ENCODE measurements at places on chromosomes 2 and 18.

DNA sequence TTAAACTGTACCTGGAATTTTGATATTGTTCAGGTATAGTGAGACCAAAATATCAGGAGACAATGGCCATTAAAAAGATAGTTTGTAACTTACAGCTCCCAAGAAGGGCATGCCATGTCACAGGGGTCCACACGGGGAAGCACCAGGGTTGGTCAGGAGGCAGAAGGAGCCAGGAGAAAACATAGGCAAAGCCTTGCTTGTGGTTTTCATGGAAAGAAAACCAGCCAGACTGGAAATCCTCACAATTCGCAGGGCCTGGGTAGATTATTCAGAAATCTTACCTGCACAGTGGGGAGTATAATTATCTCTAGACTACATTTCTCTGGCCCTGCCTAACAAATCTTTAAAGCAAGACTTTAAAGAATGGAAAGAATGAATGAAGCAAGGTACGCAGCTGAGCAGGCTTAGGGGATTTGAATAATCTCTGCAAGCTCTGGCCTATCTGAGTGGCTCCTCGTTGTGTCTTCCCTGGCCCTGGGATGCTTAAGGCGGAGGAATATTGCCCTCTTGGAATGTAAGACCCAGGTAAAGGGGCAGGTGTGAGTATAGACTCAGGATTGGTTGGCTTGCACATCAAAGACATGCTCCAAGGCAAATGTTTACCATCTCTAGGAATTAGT, 66.9 kb upstream of the CDC42EP3 start:
- no peak for DNase-seq

- no peak for DNase-seq
Measured at GRCh38 chr18:62531078-62531477, 8.3 kb downstream of the ZCCHC2 start.

DNA sequence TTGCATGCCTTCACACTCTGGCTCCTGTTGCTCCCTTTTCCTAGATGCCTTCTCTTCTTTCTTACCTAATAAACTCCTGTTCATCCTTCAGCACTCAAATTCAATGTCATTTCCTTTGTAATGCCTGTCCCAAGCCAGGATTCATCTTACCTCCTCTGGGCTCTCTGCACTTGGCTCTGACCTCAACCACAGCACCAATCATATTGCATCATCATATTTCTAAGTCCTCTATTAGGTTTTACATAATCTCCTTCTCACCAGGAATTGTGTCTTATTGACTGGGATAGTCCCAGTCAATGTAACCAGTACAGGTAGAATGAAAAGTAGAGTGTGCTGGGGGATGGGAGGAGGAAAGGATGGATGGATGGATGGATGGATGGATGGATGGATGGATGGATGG, 187.1 kb downstream of the NRP2 start:
- DNase-seq = no peak

DNA sequence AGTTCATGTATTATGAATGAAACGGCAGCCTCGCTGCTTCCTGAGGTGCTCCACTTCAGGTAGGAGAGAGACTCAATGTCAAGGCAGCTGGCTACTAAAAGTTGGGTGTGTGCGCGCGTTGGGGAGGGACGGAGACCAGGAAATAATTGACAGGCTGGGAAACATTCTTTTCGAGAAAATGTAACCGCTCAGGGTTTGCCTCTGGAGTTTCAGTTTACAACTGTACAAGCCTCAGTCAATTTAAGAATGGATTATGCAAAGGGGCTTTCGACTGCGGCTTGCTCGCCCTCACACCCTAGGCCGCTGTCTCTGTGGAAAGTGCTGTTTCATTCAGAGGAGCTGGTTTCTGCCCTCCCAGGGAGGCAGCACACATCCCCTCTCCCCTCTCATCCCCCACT, 4.4 kb upstream of the SPRED2 start:
- DNase-seq = no peak

GRCh38 chr18:55786651-55787272, 198.8 kb upstream of the TCF4 start:
- DNase-seq = no peak

GRCh38 chr2:134142341-134142738, 111.5 kb upstream of the MGAT5 start:
- DNase-seq = no peak

- no peak for DNase-seq
Measured at GRCh38 chr2:204655101-204655500, 109.8 kb downstream of the PARD3B start.

GRCh38 chr2:99106913-99107312, 34.6 kb upstream of the C2orf15 start:
- DNase-seq = no peak

- DNase-seq = no peak
Measured at GRCh38 chr2:210593166-210593565, 36.8 kb downstream of the CPS1 start.

DNA sequence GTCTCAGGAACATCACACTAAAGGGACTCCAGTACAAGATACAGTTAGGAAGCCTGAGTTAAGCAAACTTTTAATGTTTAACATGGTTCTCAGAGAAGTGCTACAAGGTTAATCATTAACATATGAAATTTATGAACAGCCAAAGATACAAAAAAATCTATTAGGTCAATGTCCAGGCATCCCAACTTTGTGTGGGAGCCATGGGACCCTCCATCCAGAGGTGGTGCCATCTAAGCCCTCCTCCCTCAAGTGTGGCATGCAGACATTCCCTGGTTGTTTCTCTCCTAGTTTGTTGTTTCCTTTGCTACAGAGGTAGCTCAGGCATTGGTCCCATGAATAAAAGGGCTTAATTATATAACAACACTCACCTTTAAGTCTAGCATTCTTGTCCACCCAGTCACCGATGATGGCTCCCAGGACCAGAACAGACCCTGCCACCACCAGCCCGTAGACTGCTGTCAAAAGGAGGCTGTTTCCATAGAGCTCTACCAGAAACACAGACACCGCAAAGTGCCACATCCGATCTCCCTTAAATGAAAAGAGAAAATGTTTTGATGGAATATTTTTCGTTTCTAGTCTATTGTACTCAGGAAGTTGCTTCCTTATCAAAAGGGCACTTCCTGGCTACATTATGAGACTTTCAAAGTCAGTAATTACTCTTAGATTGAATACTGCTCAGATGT, 5.7 kb downstream of the SLC40A1 start:
- no peak for DNase-seq

GRCh38 chr2:101408925-101409324, 21.6 kb upstream of the CREG2 start:
- DNase-seq = no peak

- DNase-seq = no peak
Measured at GRCh38 chr2:187934236-187934635, 357.4 kb upstream of the GULP1 start.

DNA sequence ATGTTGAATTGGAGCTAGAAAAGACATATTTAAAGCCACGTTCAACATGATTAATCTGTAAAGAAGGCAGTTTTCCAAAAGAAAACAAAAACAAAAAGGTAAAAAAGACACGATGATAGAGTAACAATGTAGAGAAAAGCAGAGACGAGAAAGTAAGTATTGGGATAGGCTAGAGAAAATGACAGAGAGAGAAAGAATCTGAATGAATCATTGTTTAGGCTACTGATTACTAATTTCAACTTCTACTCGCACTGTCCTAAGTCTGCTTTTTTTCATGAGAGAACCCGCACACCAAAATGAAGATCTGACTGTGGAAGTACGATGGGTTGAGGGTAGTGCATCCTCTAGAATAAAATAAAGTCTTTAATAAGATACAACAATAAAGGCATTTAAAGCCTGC, 1599.2 kb upstream of the TMEFF2 start:
- DNase-seq = no peak

DNA sequence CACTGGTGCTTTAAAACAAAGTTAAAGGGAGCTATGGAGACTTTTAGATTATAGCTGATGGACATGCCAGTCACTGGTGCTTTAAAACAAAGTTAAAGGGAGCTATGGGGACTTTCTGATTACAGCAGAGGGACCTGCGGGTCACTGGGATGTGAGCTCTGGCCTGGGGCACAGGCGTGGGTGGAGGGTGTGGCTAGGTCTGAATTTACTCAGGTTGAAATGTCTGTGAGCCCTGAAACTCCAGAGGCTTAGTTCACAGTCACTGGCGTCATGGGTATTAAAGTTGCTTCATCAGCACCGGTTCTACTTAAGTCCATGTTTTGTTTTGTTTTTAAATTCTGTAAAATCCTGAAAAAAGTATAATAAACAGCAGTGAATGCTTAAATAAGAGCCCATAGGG, 49.0 kb upstream of the TMEM18 start:
- no peak for DNase-seq

DNA sequence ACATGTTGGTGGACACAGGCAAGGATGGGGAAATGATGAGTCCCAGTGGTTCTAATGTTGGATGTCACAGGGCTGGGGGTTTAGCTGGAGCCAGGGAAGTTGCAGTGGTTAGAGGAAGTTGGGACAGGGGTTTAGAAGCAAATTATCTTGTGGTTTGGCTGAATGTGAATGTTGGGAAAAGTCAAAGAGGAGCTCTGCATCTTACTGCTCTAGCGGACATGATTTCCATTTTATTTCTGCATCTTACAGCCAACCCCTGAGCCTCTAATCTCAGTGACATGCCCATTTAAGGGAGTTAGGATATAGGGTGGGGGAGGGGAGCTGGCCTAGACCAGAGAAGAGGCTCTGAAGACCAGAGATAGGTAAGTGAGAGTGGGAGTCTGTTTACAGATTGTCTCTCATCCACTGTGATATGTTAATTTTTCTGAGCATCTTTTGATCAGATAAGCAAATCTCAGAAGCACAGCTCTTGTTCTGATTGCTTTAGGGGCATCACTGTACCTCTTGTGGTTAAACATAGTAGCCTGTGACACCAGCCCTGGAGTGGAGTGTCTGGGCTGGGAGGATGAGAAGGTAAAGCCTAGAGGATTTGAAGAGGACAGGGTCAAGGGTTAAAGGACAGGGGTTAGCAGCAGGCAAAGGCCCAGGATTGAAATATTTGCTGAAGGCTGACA, 43.6 kb downstream of the SETBP1 start:
- no peak for DNase-seq

DNA sequence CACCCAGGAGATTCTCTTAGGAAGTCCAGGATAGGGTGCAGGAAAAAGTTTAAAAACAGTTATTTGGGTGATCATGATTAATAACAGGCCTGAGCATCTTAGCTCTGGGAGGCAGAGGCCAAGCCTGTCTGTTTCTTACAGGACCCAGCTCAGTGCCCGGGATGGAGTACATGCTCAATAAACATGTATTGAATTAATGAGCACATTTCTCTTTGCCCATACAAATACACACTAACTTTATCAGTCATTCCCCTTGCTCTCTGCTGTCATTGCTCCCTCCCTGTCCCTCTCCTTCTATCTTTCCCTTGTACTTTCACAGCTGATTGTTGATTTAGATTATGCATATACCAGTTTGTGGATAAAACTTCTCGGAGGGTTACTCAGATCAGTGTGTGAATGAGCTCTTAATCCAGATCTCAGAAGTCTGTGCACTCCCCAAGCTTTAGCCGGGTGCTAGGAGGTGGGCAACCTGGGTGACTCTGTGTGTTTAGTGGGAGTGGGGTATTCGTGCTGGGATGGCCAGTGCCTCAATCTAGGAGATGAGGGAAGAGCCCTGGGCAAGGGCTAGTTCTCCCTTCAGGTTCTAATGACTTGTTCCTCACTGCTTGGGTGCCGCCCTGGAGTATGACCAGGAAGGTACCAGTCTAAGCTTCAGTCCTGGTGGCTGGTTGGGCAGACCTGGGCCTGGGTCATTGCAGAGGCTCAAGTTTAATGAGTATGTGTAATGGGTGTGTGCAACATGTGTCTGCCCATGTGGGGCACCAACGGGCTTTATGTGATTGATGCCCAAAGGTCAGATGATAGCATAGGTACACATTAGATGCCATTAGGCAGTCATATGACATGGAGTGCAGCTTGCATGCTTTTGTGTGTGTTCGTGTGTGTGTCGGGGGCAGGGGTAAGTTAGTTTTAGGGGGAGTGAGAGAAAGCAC, 10.6 kb downstream of the EMX1 start:
- no peak for DNase-seq

DNA sequence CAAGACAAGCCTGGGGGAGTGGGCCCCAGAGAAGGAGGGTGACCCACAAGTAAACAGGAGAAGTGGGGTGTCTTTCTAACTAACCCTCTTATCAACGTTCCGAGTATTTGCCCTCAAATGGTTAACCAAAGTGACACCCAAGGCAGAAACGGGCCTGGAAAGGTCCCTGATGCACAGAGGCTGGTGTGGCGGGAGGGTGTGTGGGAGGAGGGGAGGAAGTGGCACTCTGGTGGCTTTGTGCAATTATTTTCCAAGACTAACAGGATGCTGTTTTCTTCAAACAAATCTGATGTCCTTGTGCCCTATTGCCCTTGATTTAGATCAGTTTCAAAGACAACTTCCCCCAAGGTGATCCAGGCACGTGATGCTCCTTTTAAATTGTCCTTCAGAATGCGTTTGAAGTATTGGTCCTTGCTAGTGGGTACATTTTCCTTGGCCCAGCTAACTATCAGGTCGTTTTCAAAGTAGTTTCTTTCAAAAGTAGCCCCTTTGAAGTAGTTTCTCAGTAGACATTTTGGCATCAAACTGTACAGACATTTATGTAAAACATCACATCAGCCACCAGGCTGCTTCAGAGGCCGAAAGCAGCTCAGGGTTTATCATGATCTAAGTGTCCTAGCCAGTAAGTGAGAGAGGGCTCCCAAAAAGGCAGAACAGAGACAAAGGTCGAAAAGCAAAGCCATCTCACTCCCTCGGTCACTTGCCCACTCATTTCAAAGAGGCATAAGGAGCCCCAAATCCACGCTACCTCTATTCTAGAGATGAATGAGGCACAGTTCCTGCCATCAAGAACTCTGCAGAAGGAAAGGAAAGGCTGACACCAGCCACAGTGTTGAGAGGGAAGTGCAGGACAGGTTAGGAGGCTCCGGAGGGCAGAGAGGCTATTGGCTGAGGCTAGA, 371.1 kb upstream of the ID2 start:
- peak; percentile 43 for DNase-seq

- DNase-seq = no peak
Measured at GRCh38 chr2:119062652-119063051, 95.9 kb downstream of the C1QL2 start.

GRCh38 chr2:167689444-167689843, 558.0 kb downstream of the STK39 start:
- DNase-seq = no peak

GRCh38 chr2:103002954-103003353, 241.1 kb downstream of the TMEM182 start:
- no peak for DNase-seq

GRCh38 chr2:145460112-145460511, 940.2 kb upstream of the ZEB2 start:
- no peak for DNase-seq

DNA sequence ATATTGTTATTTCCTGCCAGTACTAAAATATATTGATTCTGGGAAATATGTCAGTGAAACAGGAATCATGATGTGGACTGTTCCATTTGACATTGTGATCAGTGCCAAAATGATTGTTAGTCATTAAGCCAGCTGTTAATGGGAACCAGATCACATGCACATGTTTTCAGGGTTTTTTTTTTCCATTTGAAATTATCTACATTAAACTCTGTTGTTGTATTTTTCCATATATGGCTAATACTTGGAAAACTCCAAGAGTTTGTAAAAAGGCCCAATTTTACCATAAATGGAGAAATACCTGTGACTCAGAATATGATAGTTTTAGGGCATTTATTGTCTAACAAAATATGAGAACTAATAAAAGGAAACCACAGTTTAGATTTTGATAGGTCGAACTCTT, 13.4 kb downstream of the ITGAV start:
- no peak for DNase-seq

Data from activated effector memory CD4-positive, alpha-beta T cell treated with Interleukin-2 at 50 U/mL for 16 hours (primary cell).